Muscle of arm (tissue), 14 donors: ENCODE measurements at places on chromosomes 6 and 20. TPM values are rescaled to one million over a fixed set of nuclear protein-coding genes. Genes with fewer than 3 reads are reported as not detected.
A peak's percentile ranks its signal among the peaks of the same experiment; 100 is the strongest.

BIRC7 gene
- polyA plus RNA-seq, result 0.16 TPM

IL17A gene
- not detected for polyA plus RNA-seq

RIPOR2 gene
- 30.5 TPM for polyA plus RNA-seq

FHL5 gene
- 2.4 TPM for polyA plus RNA-seq

TMEM200A gene
- polyA plus RNA-seq, result 24.7 TPM

DNA sequence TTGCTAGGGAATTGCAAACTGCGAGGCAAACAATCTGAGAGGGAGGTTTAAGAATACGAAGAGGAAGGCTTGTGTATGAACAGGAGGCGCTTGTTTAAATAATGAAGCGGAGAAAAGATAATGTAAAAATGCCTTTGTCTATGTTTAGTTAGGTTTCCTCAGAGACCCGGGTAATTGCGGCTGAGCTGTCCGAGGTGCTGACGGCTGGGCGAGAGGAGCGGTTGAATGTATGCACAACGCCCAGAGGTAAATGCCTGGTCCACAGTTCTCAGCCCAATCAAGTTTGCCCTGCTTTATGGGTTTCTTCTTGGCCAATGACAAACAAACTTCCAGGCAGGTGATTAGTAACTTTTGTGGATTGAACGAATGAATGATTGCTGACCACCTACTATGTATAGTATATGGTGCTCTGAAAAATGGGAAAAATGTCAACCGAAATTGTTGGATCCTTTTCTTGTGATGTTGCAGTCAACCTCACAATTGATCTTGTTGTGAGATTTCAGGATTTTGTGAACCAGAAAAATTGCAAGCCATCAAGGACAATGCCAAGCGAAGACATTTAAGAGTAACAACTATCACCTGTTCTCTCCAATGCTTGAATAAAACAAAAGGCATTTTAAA, 38.3 kb upstream of the SLC32A1 start:
- DNase-seq, result peak; percentile 63

DNA sequence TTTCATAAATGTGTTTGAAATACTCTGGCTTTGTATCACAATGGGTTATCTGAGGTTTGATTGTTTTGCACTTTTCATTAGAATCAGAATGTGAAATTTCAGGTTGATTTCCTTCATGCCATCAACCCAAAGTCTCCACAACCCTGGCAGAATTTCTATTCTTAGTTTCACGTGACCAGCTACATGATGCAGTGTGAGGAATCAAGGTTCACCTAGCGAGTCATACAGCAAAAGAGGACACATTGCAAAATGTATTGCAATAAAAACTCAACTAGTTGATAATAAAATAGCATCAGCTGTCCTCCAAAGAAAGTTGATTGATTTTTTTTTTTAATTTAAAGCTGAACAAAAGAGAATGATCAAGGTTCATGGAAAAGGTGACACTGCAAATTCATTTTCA, 2.2 kb downstream of the HAO1 start:
- no peak for DNase-seq

DNA sequence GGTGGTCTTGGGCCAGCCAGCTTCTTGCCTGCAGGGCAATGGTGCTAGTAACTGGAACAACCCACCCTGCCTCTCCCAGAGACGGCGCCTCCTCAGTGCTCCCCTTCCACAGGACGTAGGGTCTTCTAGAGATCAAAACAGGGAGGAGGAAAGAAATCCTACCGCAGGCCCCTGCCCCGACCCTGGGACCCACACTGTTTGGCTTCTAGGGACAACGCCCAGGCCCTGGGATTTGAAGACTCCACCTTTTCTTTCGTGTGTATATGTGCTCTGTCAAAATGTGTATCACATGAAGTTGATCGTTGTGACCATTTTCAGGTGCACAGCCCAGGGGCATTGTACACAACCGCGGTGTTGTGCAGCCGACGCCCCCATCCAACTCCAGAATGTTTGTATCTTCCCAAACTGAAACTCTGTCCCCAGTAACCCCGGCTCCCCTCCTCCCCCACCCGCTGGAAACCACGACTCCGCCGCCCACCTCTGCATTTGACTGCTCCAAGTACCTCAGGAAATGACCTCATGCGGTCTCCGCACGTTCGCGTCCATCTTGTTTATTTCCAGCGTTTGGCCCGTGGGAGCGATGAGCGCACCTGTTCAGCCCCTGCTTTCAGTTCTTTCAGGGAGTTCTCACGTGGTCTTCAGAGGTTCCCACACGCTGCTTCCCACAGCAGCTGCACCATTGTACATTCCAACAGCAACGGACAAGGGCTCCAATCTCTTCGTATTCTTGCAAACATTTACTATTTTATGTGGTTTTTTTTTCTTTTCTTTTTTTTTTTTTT, 3.4 kb upstream of the BHLHE23 start:
- no peak for DNase-seq

GRCh38 chr6:6729971-6730370, 141.5 kb downstream of the LY86 start:
- no peak for DNase-seq

- DNase-seq, result no peak
Observed at GRCh38 chr20:1807394-1807793, 87.8 kb upstream of the SIRPA start.

DNA sequence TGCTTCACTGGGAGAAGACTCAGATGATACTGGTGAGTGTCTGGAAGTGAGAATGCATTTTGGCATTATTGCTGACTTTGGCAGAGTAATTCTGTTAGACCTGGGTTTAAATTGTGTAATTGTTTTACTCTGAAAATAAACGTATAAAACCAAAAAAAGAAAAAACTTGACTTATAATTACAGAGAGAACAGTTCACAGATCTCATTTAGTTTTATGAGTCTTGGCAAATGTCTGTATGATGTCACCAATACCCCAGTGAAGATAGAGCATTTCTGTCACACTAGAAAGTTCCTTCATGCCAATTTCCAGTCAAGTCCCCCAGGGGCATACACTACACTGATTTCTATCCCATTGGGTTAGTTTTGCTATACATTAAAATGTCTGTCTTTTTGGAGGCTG, 67.3 kb downstream of the SMAP1 start:
- no peak for DNase-seq

GRCh38 chr20:7975851-7976414, 35.7 kb upstream of the HAO1 start:
- DNase-seq, result no peak
